SK-N-SH (cell line): ENCODE measurements at places on chromosomes 11 and 22.
A peak's percentile ranks its signal among the peaks of the same experiment; 100 is the strongest.

- peaks cover 7% of the 10 kb centered on the region for H3K36me3 ChIP-seq
- no peak for DNase-seq
- peaks cover 39% of the 10 kb centered on the region for H3K4me1 ChIP-seq
- H3K27ac ChIP-seq: no peak overlapping the region
- H3K27me3 ChIP-seq: no peaks in the 10 kb centered on the region
Observed at GRCh38 chr22:45207533-45207932, 33.2 kb downstream of the KIAA0930 start.

GRCh38 chr11:95296621-95297025 is 65.6 kb upstream of the SESN3 start:
- H3K4me1 ChIP-seq: peaks cover 24% of the 10 kb centered on the region; the same call in 1 of the 2 replicates
- no peak for DNase-seq
- H3K36me3 ChIP-seq: no peaks in the 10 kb centered on the region
- H3K4me3 ChIP-seq: no peak overlapping the region
- no peaks in the 10 kb centered on the region; the same call in 1 of the 2 replicates for H3K27me3 ChIP-seq
- no peak overlapping the region for H3K27ac ChIP-seq

DNA sequence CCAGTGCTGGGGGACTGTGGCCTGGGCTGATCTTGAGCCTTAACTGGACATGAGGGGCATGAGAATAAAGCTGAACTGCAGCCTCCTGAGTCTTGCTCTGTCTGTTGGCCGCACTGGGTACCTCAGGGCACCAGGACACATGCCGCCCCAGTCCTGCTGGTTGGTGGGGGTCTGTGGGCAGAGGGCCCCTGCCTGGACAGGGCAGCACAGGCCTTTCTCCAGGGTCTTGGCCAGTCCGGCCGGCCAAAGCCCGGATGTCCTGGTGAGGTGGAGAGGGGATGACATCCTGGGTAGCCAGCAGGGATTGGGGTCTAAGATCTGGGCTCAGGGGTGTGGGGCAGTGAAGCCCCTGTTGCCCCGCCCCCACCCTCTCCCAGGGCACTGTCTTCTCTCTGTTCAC is 1.5 kb upstream of the RPS6KA4 start:
- H3K27ac ChIP-seq: no peak overlapping the region; the same call in 1 of the 2 replicates
- peaks cover 3% of the 10 kb centered on the region for H3K36me3 ChIP-seq
- peaks cover 28% of the 10 kb centered on the region for H3K4me1 ChIP-seq
- DNase-seq: peak; percentile 44
- no peaks in the 10 kb centered on the region for H3K27me3 ChIP-seq

DNA sequence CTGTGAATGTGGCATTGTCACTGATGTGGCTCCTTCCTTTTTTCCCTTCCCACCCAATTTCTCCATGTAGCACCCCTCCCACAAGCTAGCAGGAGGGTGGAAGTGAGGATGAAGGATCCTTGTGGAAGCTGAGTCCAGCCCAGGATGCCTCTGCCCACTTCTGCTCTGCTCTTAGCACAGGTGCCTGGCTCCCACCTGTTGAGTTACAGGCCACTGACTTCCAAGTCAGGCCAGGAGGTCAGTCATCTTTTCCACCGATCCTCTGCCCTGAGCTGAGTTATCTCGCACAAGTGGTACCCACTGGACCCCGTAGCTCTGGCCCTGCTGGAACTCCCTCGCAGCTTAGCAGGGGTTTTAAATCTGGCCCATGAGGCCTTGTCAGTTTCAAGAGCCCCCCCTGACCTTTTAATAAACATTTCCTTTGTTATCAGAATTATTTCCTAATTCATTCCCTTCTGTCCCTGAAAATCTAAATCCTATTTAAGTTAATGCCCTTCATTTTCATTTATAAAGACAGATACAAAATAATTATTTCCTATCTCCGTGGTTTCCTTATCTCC is 125.3 kb upstream of the CADM1 start:
- no peak overlapping the region for H3K4me3 ChIP-seq
- peak; percentile 55 for DNase-seq
- no peaks in the 10 kb centered on the region for H3K36me3 ChIP-seq
- H3K4me1 ChIP-seq: peaks cover 16% of the 10 kb centered on the region
- H3K27me3 ChIP-seq: no peaks in the 10 kb centered on the region; the same call in 1 of the 2 replicates
- peak overlapping the region; percentile 68 for H3K27ac ChIP-seq

DNA sequence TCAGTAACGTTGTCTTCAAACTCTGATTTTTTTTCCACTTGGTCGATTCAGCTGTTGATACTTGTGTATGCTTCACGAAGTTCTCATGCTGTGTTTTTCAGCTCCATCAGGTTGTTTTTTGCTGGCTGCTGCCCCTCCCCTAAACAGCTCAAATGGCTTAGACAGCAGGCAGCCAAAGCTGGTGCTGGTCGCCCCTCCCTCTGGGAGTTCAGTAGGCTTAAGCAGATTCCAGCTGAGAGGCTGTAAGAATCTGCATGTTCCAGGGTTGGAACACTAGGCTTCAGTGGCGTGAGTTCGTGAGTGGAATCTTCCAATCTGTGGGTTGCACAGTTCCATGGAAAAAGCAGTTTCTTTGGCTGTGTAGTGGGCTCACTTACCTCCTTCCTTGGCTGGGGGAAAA is 10.3 kb upstream of the FIBIN start:
- no peaks in the 10 kb centered on the region for H3K27me3 ChIP-seq
- no peak overlapping the region for H3K4me3 ChIP-seq
- no peaks in the 10 kb centered on the region for H3K4me1 ChIP-seq
- no peaks in the 10 kb centered on the region for H3K36me3 ChIP-seq
- DNase-seq: no peak

- peaks cover 18% of the 10 kb centered on the region; the same call in 1 of the 2 replicates for H3K4me1 ChIP-seq
- no peak overlapping the region for H3K27ac ChIP-seq
- H3K27me3 ChIP-seq: no peaks in the 10 kb centered on the region
- no peak for DNase-seq
Observed at GRCh38 chr22:40410731-40411505, 40.5 kb downstream of the SGSM3 start.

- no peak overlapping the region for H3K27ac ChIP-seq
- no peak overlapping the region for H3K4me3 ChIP-seq
- H3K36me3 ChIP-seq: no peaks in the 10 kb centered on the region
Observed at GRCh38 chr11:84686716-84687115, 940.4 kb downstream of the DLG2 start.

- H3K36me3 ChIP-seq: no peaks in the 10 kb centered on the region
- H3K27me3 ChIP-seq: no peaks in the 10 kb centered on the region
- peak overlapping the region; percentile 59 for H3K4me3 ChIP-seq
- H3K4me1 ChIP-seq: peaks cover 6% of the 10 kb centered on the region; the same call in 1 of the 2 replicates
Observed at GRCh38 chr22:50326225-50326955, 422 bp downstream of the DENND6B start.

- no peak overlapping the region for H3K4me3 ChIP-seq
- no peak for DNase-seq
- H3K27me3 ChIP-seq: no peaks in the 10 kb centered on the region
- H3K4me1 ChIP-seq: no peaks in the 10 kb centered on the region
- H3K36me3 ChIP-seq: no peaks in the 10 kb centered on the region
- no peak overlapping the region for H3K27ac ChIP-seq
Observed at GRCh38 chr11:89279176-89279575, 101.5 kb downstream of the TYR start.

GRCh38 chr11:31824879-31825837 is 14.0 kb upstream of the PAX6 start:
- DNase-seq: peak; percentile 39
- no peaks in the 10 kb centered on the region for H3K4me1 ChIP-seq
- no peaks in the 10 kb centered on the region for H3K36me3 ChIP-seq
- peaks cover 96% of the 10 kb centered on the region for H3K27me3 ChIP-seq

DNA sequence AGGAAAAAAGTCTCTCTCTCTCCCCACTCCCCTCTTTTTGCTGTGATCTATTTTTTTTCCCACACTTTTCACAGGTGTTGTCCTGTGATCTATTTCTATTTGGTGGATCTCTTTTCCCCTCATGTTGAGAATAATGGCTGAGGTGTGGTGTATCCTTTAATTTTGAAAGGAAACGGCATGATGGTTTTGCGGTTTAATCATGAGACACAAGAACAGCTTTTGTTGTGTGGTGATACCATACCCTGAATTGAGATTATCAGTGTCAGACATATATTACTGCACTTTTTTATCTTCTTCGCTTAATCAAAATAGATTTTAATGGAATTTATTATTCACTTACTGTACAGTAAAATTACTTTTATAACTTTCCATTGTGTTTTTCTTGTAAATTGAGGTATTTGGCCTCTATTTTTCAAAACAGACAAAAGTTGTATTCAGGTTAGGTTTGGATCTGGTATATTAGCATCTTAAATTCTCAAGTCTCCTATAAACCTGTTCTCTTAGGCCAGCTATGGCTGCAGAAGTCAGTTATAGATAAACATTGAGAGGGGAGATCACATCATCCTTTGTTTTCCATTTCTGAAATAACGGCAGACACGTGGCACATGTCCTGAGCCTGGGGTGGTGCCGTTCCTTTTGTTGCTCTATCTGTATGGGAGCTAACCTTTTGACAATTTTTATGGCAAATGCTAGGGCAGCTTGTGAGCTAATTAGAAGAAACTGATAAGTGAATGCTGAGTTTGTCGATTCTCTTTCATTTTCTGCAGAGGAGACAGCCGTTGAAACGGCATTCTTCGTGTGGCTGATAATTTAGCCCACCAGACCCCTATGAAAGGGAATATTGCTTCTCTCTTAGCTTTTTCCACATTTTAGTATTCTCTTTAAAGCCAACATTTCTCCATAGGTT is 25.8 kb downstream of the NF2 start:
- no peak for DNase-seq
- H3K27ac ChIP-seq: no peak overlapping the region
- no peak overlapping the region for H3K4me3 ChIP-seq
- H3K36me3 ChIP-seq: no peaks in the 10 kb centered on the region
- no peaks in the 10 kb centered on the region for H3K27me3 ChIP-seq

DNA sequence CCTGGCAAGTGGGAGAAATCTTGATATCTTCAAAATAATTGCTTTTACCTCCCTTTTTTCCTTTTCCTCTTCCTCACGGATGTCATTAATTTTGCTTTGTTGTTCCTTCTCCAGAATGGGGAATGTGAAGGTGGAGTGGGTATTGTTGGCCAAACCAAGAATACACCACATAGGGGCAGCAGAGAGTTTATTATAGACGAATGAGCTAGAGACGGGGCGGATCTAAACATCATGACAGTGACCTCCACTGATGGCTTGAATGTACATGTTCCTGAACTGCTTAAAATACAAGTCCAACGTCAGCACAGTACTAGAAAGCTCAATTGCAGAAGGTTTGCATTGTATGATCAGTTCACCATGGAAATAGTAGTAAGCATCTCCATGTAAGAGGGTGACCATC is 122.3 kb upstream of the SNX19 start:
- H3K4me3 ChIP-seq: no peak overlapping the region
- peak; percentile 37 for DNase-seq
- no peaks in the 10 kb centered on the region for H3K27me3 ChIP-seq
- H3K27ac ChIP-seq: no peak overlapping the region
- no peaks in the 10 kb centered on the region for H3K4me1 ChIP-seq

GRCh38 chr11:26088391-26088790 is 243.5 kb upstream of the ANO3 start:
- H3K36me3 ChIP-seq: no peaks in the 10 kb centered on the region
- no peak for DNase-seq
- no peaks in the 10 kb centered on the region for H3K27me3 ChIP-seq
- H3K4me3 ChIP-seq: no peak overlapping the region
- no peaks in the 10 kb centered on the region; the same call in 1 of the 2 replicates for H3K4me1 ChIP-seq

DNA sequence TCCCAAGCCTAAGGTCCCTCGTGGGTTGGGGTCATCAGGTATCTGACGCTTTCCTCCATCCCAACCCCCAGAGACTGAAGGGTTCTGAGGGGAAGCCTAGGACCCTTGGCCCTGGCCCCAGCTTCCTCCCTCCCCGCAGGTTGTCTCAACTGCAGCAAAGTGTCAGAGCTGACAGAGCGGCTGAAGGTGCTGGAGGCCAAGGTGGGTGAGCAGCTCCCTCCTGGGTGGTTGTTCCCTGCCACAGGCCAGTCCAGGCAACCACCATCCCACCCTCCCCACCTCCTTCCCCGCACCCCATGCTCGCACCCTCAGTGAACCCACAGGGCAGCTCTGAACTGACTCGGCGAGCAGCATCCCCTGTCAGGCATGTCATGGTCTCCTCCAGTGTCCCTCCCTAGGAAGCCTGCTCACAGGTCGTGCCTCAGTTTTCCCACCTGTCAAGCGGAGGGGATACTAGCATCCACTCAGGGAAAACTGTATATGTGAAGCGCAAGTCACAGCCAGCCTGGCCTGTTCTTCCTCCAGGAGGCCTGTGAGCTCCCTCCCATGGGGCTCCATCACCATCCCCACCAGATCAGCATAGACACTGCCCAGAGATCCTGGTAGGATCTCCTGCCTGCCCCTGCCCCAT is 20.8 kb downstream of the EMID1 start:
- peak; percentile 19 for DNase-seq
- no peaks in the 10 kb centered on the region for H3K36me3 ChIP-seq
- H3K27me3 ChIP-seq: no peaks in the 10 kb centered on the region
- H3K27ac ChIP-seq: no peak overlapping the region
- H3K4me1 ChIP-seq: no peaks in the 10 kb centered on the region
- no peak overlapping the region for H3K4me3 ChIP-seq

GRCh38 chr11:13487661-13488030 is 8.2 kb downstream of the PTH start:
- H3K4me1 ChIP-seq: no peaks in the 10 kb centered on the region
- no peak overlapping the region for H3K4me3 ChIP-seq
- DNase-seq: no peak
- no peak overlapping the region for H3K27ac ChIP-seq
- no peaks in the 10 kb centered on the region for H3K27me3 ChIP-seq
- H3K36me3 ChIP-seq: no peaks in the 10 kb centered on the region

DNA sequence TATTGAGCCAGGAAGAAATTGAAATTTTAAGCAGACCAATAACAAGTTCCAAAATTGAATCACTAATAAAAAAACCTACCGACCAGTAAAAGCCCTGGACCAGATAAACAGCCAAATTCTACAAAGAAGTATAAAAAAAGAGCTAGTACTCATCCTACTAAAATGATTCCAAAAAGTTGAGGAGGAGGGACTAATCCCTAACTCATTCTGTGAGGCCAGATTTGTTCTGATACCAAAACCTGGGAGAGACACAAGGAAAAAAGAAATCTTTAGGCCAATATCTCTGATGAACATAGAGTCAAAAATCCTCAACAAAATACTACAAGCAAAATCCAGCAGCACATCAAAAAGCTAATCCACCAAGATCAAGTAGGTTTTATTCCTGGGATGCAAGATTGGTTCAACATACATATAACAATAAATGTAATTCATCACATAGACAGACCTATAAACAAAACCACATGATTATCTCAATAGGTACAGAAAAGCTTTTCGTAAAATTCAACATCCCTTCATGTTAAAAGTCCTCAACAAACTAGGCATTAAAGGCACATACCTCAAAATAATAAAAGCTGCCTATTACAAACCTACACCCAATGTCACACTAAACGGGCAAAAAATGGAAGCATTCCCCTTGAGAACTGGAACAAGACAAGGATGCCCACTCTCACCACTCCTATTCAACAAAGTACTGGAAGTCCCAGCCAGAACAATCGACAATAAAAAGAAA is 13.1 kb downstream of the OR52A5 start:
- 0 out of 2 replicates have a peak, but pooled peaks cover 4% of the 10 kb centered on the region for H3K27me3 ChIP-seq
- no peaks in the 10 kb centered on the region for H3K36me3 ChIP-seq
- H3K27ac ChIP-seq: no peak overlapping the region
- no peak overlapping the region for H3K4me3 ChIP-seq
- no peak for DNase-seq

- no peak for DNase-seq
- no peaks in the 10 kb centered on the region for H3K27me3 ChIP-seq
Observed at GRCh38 chr22:40368836-40369235, 1.6 kb upstream of the SGSM3 start.

GRCh38 chr11:112321501-112322172 is 61.0 kb upstream of the PLET1 start:
- no peak for DNase-seq
- no peak overlapping the region for H3K27ac ChIP-seq
- no peak overlapping the region for H3K4me3 ChIP-seq
- no peaks in the 10 kb centered on the region for H3K36me3 ChIP-seq
- H3K27me3 ChIP-seq: no peaks in the 10 kb centered on the region

GRCh38 chr11:9665749-9666148 is 1.9 kb downstream of the SWAP70 start:
- no peaks in the 10 kb centered on the region for H3K27me3 ChIP-seq
- peaks cover 32% of the 10 kb centered on the region for H3K36me3 ChIP-seq
- no peak for DNase-seq
- H3K4me1 ChIP-seq: peaks cover 4% of the 10 kb centered on the region; the same call in 1 of the 2 replicates
